ENCODE measurements at places on chromosomes 12 and 14.

- no peak for DNase-seq
Measured at GRCh38 chr14:28952161-28952560, 185.6 kb downstream of the FOXG1 start.

GRCh38 chr14:100749967-100750597 lies 23.4 kb downstream of the DLK1 start:
- no peak for DNase-seq

DNA sequence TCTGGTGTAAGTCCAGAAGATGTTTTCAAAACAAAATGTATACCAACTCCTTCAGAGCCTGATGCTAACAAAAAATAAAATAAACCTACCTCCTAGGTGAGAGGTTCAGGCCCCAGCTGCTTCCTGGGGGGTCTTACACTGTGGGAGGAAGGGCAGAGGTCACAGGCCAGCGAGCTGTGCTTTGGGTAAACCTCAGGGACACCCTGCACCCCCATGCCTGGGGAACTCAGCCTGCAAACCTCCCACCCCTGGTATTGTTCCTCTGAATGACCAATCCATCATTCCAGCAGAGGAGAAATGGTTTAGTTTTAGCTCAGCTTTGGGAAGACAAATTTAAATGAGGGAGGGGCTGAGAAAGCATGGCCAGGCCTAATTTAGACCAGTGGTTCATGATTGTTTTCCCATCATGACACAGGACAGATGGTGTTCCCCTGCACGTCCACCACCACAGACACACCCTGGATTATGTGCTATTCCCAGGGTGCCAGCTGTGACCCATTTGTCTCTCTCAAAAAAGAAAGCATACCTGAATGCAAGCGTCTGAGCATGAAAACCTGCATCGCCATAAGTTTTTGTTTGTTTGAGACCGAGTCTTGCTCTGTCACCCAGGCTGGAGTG lies 14.5 kb upstream of the TFCP2 start:
- no peak for DNase-seq

DNA sequence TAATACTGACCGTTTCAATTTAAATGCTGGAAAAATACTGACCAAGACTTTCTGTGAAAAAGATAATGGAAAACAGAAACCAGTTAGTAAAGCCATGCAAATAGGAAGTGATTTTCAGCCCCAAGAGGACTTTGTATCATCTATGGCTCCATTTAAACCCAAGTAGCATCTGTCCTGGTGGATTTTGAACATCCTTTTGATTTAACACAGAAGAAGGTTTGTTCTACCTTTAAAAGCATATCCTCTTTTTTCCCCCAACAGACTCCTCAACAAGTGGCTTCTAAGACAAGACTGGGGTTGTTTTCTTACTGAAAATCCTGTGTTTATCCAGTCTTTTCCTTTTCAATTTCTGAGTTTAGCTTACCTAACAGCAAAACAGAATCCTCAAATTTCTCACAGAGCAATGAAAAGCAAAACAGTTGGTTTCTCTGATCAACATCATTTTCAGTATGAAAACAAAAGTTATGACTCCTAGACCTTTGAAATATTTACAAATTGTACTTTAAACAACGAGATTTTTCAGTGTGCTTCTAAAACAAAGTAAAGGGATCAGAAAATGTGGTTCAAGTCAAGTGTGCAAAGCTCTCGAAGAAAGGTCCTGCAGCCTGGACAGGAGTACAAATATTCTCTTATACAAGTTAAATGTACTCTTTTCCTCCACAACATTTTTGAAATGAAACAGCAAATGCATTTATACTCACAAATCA lies 2.9 kb downstream of the PHLDA1 start:
- DNase-seq, result no peak

GRCh38 chr12:124168016-124168786 lies 126.7 kb upstream of the RFLNA start:
- no peak for DNase-seq

DNA sequence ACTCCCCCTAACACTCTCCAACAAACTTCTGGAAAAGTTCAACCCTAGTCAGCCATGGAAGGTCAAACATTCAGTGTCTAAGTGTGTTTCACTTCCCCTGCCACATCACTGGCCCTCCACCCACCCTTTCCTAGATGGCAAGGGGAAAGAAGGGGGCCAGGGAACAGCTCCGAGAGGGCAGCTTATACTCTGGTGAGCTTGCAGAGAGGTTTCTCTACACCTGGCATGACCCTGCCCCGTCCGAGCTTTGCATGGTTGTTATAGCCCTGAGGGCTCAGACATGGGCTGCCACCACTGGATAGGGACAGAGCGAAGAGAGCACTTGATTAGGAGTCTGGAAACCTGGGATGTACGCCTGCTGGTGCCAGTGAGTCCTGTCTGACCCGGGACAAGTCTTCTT lies 4.0 kb downstream of the ACVRL1 start:
- DNase-seq, result no peak

DNA sequence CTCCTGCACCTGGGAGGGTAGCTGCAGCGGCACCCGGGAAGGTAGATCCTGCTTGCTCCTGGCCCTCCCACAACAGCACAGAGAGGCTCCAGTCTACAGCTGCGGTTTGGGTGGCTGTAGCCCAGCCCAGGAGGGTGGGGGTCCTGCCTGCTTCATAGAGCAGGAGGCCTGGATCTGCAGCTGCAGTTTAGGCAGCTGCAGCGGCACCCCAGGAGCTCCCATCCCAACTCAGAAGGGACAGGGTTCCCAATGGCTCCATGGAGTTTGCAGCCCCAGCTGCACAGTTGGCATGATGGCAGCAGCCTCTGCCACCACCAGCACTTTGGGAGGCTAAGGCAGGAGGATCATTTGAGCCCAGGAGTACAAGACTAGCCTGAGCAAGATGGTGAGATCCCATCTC lies 38.5 kb downstream of the TIMELESS start:
- no peak for DNase-seq

GRCh38 chr14:22471545-22472121 lies 117.4 kb downstream of the DAD1 start:
- DNase-seq, result no peak
